ENCODE measurements at places on chromosomes 3 and 15.

DNA sequence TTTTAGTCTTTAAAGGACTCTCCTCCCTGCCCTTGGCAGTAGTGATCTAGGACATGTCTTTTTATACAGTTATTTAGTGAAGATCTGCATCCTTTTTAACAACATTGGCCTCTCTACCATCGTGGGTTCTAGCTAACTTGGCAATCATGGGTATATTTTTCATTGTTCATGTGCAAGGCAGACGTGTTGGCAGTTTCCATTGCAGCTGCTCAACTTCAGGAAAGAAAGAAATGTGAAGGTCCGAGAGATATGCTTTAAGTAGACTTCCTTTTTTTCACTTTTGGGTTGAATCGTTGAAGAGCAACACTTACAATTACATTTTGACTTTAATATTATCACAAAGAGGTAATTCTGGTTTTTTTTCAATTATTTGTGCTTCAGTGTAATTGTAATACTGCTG, 172.6 kb downstream of the SATB1 start:
- DNase-seq: no peak

DNA sequence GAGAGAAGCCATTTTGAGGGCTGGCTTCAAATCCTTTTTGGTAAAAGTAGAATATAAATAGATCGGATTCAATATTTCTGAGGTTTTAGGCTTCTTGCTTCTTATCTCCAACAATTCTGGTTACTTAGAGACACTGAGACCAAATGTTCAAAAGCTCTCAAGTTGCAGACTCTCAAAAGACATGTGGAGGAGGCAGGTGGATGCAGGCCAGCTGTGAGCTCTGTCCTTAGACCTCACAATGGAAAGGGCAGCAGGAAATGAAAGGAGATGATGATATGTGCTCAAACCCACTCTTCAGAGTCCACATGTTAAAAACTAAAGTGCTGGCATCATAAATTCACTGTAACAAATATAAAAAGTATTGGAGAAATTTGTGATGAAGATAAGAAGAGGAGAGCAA, 424.9 kb upstream of the ALCAM start:
- no peak for DNase-seq

- DNase-seq: peak; percentile 65
These were observed at the start of gene PPM1M for GRCh38 chr3:52245322-52246263. Gene PPM1M (plus strand): TSS chr3:52245759. CDS start chr3:52245825, 66 bp downstream.

GRCh38 chr3:52243791-52244628, 1.5 kb upstream of the PPM1M start:
- DNase-seq: peak; percentile 72

- no peak for DNase-seq
These were observed 635 bp upstream of the RCN2 start for GRCh38 chr15:76930831-76931396.

DNA sequence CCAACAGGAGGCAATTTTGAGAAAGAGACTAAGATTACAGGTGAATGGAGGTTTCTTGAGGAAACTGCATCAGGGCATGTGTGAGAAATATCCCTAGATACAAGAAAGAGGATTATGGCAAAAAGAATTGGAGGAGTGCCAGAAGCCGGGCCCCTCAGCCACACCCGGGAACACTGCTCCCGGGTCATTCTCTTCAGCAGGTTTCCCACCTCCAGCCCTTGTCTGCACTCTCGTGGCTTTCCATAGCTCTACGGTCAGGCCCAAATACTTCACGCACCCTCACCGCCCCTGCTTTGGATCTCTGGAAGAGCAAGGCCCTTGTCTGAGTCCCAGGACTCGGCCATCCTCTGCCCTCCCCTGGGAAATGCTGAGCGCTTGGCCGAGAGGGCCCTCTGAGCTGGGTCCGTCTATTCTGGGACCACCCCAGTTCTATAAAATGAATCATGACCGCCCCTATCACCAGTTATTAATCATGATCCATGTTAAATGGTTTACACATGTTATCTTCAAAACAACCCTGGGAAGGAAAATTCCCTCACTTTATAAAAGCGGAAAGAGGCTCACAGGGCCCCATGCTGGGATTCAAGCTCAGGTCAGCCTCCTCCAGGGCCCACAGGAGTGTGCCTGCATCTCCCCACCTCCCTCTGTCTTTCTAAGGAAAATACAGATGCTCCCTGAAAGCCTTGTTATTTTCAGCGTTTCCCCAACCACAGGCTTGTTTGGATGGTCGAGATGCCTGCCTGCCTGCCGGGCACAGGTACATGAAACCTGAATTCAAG, 38.8 kb upstream of the SPTBN5 start:
- no peak for DNase-seq

DNA sequence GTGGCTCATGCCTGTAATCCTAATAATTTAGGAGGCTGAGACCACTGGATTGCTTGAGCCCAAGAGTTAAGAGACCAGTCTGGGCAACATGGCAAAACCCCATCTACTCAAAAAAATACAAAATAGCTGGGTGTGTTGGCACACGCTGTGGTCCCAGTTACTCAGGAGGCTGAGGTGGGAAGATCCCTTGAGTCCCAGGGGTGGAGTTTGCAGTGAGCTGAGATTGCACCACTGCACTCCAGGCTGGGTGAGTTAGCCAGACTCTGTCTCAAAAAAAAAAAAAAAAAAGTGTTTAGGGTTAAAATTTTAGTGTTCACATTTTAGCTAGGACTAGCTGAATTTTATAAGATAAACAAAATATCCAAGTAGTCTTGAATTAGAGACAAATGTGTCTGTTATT, 1340.1 kb upstream of the EPHA6 start:
- DNase-seq: no peak

DNA sequence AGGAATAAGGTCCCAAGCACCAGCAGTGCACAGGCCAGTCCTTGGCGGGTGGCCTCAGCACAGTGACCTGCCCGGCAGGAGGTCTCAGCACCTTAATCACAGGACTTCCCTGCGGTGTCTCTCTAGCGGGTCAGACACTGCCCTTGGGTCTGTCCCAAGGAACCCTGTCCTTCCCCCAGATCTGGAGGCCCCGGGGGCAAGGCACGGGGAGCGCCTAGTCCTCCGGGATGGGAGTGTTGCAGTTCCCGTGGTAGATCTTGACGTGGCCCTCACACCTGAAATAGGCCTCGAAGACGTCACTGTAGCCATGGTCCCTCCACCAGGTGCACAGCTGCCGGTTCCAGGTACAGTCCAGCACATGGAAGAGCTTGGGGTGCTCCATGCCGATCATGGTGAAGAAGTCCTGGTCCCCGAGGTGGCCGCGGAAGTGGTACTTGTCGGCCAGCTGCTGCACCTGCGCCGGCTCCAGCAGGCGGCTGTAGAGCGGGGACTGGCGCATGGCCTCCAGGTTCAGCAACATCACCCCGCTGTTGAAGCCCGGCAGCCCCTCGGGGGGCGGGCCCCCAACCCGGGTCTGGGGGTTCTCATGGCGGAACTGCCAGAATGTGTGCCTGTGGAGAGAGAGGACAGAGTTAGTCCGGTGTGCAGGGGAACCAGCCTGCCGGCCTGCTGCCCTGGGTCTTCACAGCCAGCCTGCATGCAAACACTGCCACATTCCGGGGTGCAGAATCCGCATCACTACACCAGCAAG, 201.3 kb downstream of the XXYLT1 start:
- DNase-seq: no peak

GRCh38 chr3:105561876-105562275, 195.2 kb downstream of the ALCAM start:
- no peak for DNase-seq

GRCh38 chr3:123377243-123377740, 71.6 kb downstream of the ADCY5 start:
- DNase-seq: no peak

GRCh38 chr3:181932039-181932438, 220.3 kb downstream of the SOX2 start:
- DNase-seq: no peak

DNA sequence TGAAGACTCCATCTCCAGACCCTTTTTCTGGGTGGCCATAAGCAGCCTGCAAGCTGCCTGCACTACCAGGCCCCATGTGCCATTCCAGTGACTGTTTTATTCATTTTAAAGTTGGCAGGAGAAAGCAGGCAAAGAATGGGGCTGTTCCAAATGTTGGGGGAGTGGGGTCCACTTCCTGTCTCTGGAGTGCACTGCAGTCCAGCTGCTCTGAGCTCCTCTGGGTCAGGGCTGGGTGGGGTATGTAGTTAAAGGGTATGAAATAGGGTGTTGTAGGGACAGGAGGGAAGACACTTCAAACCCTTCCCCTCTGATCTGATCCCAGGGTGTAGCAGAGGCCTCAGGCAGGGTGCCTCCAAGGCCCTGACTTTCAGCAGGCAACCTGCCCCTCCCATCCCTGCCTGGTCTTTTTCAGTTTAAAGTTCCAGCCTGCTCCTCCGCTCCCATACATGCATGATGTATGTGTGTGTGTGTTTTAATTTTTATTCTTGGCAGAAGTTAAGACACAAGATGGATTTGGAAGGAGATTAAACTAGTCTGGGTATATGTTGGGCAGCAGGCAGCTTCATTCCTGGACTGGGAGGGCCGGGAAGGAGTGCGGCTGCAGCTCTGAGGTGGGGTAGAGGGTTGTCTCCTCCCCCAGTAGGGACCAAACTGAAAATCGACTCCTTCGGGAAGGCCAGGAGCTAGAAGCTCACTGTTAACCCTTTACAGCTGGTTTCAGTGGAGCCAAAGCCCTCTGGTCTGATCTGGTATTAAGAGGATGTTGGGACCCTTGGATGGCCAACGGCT, 17.3 kb downstream of the BOC start:
- DNase-seq: no peak

- no peak for DNase-seq
These were observed 19.9 kb downstream of the UBR1 start for GRCh38 chr15:43085921-43086320.

- DNase-seq: no peak
These were observed at the start of gene SCG5 for GRCh38 chr15:32641517-32642059. Gene SCG5 (plus strand): TSS chr15:32641710. CDS start chr15:32643593, 1,883 bp downstream.

GRCh38 chr3:137987723-137988122, 22.2 kb upstream of the CLDN18 start:
- no peak for DNase-seq

- no peak for DNase-seq
These were observed 265.0 kb downstream of the OPA1 start for GRCh38 chr3:193857996-193858395.

DNA sequence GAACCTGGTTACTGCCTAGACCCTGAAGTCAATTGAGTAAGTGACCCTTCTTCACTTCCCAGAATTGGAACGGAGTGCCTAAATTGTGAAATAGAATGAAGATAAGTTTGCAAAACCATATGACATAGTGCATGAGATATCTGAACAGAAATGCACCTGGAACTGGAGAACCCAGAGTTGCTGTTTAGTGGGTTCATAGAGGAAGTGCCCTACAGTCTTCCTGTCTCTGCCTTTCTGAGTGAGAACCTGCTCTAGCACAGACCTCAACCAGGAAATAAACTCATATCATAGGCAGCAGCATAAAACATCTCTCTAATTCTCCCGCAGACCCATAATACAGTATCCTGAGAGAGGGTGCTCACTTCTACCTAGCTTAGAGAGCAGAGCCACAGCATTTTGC, 82.9 kb downstream of the EOMES start:
- no peak for DNase-seq

DNA sequence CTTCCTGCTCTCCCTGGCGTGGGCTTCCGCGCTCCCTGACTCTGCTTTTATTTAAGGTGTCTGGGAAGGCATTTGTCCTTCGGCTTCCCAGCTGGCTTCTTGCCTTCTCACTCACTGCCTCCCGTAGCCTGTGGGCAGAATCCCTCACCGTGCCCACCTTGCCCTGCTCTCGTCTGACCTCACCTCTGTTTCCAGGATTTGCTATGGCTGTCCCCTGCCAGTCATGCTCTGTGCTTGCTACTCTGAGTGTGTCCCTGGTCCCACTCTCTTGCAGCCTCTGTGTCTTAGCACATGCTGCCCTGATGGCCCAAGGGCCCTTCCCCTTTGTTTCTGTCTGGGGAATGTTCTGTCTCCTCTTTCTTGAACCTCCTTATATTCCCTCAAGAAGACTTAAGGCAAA, 26.2 kb downstream of the LPP start:
- no peak for DNase-seq

DNA sequence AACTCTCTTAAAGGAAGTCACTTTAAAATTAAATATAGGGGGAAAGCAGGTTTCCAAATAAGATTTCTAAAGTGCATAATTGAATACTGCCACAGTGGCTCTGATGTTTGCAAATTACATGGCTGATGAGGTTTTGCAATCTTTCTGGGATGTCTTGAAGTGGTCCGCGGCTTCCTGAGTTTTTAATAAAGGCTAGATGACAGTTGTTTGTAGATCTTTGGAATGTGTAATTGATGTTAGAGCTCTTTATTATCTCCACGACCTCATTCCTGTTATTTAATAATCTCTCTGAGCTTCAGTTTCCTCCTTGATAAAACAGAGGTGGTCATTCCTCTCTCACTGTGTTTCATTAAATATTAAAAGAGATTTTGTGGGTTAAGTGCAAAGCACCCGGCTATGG, 27.0 kb upstream of the CEMIP start:
- no peak for DNase-seq

DNA sequence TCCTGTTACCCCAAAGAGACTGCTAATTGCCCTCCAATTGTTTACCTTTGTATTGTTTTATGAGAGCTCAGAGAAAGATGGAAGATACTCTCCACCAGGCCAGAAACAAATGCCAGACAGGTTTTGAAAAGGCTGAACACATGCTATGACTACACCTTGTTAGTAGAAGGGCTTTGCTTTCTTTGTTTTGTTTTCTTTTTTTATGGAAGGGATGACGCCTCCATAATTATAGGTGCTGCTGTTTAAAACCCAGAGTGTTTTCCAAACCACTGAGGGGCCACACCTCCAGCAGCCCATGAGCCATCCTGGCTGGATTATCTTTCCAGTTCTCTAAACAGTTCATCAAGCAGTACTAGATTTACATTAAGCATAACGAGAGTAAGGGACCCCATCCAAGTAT, 5.6 kb upstream of the FOXP1 start:
- no peak for DNase-seq

DNA sequence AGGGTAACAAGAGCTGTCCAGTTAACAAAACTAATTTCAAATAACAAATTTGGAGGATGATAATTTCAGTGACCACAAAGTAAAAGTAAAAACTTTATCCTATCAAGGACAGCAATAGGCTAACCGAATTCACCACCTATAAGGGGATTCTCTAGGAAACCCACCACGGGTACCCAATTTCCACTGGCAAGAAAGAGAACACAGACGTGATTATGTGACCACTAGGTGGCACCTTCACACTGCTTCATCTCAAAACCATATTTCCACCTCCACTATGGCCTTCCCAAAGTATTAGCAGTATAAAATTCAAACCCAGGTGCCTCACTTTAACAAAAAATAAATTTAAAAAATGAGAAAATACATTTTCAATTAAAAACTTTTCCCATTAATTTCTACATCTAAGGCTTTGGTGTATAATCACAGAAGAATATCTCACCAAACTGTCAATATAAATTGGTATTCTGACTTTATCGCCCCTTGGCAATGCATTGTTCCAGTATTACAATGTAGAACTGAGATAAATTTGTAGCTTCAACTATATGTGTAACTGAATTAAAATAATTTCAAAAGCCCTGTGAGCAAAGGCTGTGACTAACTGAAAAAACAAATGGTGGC, 96.5 kb downstream of the FSIP1 start:
- DNase-seq: peak; percentile 51

All from HTR-8/SVneo (cell line).